ENCODE measurements at places on chromosomes 2 and 18.

GRCh38 chr2:199749571-199749970, 101.4 kb downstream of the FTCDNL1 start:
- DNase-seq: no peak

- no peak for DNase-seq
Measured at GRCh38 chr2:185583058-185583816, 155.4 kb upstream of the FSIP2 start.

DNA sequence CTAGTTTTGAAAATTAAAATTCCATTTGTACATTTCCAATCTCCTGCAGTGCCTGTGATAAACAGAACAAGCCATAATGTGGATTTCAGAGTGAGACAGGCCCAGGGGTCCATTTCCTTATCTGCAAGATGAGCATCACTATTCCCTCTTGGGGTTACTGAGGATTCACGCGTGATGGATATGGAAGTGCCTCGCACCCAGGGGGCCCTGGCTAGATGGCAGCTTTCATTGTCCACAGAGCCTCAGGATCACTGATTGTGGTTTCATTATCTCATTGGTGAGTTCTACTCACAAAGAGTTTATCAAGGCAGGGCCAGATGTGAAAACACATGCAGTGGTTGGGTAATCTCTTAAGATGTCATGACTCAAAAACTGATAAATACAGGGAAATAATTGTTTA, 11.6 kb downstream of the CNGA3 start:
- DNase-seq: no peak

- no peak for DNase-seq
Measured at GRCh38 chr18:46397174-46397573, 259.8 kb downstream of the LOXHD1 start.

- DNase-seq: no peak
Measured at GRCh38 chr2:26720322-26721114, 28.0 kb downstream of the KCNK3 start.

DNA sequence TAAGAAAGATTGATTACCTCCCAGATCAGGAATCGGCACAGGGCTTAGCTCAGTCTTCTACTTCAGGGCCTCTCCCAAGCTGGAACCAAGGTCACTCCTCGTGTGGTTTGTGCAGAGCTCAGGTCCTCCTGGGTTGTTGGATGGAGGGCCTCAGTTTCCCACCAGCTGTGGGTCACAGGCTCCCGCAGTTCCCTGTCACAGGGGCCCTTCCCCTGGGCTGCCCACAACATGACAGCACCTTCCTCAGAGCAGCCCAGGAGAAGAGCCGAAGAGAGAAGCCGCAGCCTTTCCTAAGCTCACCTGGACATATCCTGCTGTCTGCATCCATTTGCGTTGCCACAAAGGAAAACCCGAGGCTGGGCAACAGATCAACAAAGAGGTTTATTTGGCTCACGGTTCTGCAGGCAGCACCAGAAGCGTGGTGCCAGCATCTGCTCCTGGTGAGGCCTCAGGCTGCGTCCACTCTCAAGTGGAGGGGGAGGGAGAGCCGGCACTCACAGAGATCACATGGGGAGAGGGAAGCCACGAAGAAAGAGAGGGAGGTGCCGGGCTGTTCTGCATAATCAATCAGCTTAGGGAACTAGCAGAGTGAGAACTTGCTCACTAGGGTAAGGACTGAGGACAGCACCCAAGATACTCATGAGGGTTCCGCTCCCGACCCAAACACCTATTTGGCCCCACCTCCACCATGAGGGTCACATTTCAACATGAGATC, 13.0 kb upstream of the ALLC start:
- no peak for DNase-seq

- DNase-seq: no peak
Measured at GRCh38 chr18:37230768-37231167, 334.8 kb downstream of the CELF4 start.

GRCh38 chr2:53750041-53750768, 17.4 kb upstream of the CHAC2 start:
- DNase-seq: no peak

DNA sequence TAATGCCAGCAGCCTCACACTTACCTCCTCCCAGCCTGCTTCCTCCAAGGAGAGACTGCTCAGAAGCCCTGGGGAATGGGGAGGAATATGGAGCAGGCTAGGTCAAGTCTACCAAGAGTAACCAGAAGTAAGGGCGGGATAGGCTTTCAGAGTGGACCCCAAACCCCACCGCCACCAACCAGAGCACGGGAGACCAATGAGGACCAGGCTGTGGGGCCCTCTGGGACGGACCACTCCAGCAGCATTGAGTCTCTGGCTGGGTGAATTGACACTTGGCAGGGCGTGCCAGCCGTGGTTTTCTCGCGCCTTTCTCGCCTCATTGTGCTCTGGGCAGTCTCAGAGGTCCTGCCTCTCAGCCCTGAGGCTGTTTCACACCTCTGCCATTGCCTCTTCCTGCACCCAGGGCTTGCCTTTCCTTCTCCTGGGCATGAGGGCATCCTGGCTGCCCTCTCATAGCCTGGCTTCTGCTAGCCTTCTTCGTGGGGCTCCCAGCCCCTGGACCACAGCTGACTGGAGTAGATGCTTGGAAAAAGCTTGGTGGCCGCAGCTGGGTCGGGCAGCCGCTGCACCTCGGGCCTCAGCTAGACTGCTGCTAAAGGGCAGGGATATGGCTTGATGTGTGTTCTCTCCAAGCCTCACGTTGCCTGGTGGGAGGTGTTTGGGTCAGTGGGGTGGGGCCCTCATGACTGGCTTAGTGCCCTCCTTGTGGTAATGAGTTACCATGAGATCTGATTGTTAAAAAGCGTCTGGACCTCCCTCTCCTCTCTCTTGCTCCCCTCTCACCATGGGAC, 40.5 kb upstream of the HS6ST1 start:
- no peak for DNase-seq

GRCh38 chr2:143728498-143728897, 599.3 kb downstream of the ARHGAP15 start:
- no peak for DNase-seq

DNA sequence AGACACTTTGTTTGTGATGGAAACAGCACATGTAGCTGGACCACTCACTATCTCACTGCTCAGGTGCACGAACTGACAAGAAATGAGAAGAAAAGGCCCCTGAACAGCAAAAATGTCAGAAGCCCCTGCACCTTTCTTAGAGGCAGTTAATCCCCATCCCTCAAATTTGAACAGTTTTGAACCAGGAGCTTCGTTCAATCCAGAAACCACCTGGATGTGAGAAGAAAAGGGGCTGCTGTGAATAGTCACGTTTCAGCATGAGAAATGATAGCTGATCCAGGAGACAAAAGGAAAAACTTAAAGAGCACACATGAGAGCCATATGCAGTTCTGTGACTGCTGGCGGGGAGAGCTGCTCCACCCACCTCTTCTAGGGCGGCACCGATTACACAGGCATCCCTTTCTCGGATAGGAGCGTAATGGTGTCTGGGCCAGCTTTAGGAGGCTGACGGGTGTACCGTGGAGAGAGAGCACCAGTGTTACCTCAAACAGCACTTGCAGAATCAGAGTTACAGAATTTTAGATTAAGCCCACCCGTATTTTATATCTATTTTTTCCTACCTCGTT, 117.0 kb upstream of the EML6 start:
- DNase-seq: peak; percentile 20

DNA sequence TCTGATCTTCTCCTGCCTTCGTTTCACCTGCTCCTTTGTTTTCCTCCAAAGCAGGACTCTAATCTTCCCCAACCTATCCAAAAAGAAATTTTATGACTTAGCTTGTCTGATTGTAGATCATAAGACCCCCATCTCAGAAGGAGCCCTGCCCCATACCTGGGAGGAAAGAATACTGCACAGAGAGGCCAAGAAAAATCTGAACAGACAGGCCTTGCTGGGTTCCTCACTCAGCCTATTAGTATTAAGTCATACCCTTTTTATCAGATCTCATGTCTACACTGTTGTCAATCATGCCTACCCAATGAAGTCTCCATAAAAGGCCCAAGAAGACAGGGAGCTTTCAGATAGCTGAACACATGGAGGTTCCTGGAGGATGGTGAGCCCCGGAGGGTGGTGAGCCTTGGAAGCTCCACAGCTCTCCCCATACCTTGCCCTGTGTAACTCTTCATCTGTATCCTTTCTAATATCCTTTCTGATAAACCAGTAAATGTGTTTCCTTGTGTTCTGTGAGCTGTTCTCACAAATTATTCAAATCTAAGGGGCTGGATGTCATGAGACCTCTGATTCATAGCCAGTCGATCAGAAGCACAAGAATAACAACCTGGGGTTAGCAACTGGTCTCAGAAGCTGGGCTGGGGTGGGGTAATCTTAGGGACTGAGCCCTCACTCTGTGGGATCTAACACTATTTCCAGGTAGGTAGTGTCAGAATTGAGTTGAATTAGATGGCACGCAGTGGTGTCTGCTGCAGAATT, 108.8 kb downstream of the SPOPL start:
- DNase-seq: no peak

DNA sequence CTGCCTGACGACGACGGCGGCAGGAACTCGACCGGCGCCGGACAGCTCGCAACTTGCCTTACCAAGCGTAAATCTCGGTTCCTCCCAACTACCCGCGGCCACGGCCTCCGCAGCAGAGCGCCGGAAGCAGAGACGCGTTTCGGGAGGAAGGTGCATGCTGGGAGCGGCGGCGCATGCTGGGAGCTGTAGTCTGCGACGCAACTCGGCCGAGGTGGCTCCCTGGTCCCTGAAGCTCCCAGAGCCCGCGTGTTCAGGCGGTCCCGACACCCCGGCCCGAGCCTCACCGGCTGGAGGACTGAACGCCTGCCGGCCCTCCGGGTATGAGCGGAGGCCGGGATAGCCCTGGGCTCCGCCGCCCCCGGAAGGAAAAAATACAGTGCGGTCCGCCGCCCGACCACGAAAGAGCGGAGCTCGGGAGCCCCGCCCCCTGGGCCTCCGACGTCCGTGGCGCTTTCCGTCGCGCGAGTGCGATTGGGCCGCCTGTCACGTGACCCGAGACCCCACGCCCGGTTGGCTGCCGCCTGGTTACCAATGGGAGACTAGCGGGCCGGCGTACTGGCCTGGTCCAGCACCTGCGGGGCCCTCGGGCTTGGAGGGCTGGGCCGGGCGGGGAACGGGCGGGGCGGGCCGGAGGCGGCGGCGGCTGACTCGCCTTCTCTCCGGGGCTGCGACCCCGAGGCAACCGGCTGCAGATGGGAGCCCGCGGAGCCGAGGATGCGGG, at the start of gene CAPN10:
Gene CAPN10, plus strand, starts transcription at position 537 of the 721 bp plus-strand sequence. Its CDS starts 178 bp downstream, at position 715.
- DNase-seq: peak; percentile 92

GRCh38 chr18:79438089-79438897, 42.6 kb downstream of the NFATC1 start:
- no peak for DNase-seq

DNA sequence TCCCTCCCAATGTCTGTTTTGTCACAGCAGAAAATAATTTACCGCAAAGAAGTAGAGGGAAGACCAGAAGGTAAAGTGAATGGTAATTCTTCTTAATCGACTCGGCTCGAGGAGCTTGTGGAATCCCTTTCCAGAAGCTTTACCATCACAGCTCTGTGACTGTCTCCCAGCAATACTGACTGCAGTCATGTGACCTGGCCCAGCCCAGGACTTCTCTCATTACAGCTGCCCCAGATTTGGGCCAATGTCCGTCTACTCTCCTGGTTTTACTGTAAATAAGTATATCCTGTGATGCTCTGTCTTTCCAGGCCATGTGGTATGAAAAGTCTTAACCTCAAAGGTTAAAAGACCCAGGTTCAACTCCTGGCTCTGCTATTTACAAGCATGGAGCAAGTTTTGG, 18.9 kb upstream of the ELOA2 start:
- no peak for DNase-seq

DNA sequence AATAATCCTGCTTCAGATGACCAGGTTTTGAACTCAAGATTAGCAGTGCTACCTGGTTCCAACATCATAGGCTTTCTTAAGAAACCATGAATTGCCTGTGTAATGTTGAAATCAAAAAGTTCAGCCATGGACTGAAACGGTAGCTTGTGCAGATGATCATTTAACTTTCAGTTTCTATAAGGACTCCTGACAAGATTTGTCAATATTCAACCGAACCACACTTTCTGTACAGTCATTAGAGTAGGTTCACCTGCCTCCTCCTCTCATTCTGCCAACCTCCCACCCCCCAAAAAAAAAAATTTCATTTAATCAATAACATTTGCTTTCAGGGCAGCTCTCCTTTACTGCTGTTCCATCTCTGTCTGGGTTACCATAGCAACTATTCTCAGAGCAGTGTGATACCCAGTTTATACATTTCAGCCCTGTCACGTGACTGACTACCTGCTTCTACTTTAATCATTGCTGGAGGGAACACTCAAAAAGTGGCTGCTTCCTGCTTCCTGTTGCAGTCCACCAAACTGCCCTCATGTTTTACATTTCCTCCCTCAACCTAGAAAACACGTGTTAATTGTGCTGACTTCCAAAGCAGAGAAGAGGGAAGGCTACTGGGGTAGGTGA, 275.5 kb downstream of the SS18 start:
- DNase-seq: no peak

DNA sequence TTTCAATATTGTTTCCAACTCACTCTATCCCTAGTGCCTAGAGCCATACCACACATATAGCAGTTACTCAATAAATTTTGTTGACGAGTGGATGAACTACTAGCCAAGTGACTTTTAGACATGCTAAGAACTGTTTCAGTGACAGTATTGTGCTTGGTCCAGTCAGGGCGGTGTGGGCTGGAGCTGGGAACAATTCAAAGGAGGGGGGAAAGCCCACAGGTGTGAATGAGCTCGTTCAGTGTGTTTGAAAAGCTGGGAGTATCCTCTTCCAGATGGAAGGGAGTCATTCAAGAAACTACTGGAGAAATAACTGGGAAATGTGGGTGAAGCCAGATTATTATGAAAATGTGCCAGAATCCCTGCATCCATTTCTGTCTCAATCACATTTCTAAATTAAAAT, 1.7 kb upstream of the SERPINE2 start:
- DNase-seq: no peak

DNA sequence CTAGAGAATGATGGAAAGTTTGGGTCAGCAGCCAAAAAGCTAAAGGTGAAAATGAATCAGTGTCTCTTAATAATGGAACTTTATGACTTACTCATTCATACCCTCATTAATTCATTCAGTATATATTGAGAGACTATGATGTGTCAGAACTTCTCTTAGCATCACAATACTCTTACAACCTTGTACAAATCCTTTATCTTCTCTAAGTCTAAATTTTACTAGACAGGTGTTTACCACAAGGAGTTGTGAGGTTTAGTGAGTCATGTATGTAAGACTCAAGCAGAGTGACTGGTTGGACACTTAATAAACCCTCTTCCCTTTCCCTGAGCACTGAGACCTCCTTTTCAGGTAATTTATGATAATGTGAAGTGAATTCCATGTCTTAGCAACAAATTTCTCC, 129.6 kb downstream of the PPP1R1C start:
- no peak for DNase-seq

Measured in activated T-cell treated with anti-CD3 and anti-CD28 coated beads for 1 hour (primary cell).